ENCODE measurements at places on chromosomes 1 and 21.

GRCh38 chr1:24411963-24412362 is 1.6 kb downstream of the STPG1 start:
- DNase-seq: no peak
- H3K27me3 ChIP-seq: no peaks in the 10 kb centered on the region
- H3K4me3 ChIP-seq: no peak overlapping the region
- H3K4me1 ChIP-seq: no peaks in the 10 kb centered on the region

DNA sequence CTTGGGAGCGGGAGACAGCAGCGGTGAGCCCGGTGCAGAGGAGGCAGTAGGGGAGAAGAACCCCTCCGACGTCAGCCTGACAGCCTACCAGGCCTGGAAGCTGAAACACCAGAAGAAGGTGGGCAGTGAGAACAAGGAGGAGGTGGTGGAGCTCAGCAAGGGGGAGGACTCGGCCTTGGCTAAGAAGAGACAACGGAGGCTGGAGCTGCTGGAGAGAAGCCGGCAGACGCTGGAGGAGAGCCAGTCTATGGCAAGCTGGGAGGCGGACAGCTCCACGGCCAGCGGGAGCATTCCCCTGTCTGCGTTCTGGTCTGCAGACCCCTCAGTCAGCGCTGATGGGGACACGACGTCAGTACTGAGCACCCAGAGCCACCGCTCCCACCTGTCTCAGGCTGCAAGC is 32.9 kb downstream of the STYXL2 start:
- H3K4me3 ChIP-seq: no peak overlapping the region
- no peaks in the 10 kb centered on the region for H3K27me3 ChIP-seq
- H3K4me1 ChIP-seq: no peaks in the 10 kb centered on the region

- H3K4me1 ChIP-seq: no peaks in the 10 kb centered on the region
- no peaks in the 10 kb centered on the region for H3K27me3 ChIP-seq
- H3K36me3 ChIP-seq: no peaks in the 10 kb centered on the region
- H3K27ac ChIP-seq: no peak overlapping the region
- DNase-seq: peak; percentile 78
Observed at GRCh38 chr1:217048104-217048707, 325.0 kb upstream of the ESRRG start.

DNA sequence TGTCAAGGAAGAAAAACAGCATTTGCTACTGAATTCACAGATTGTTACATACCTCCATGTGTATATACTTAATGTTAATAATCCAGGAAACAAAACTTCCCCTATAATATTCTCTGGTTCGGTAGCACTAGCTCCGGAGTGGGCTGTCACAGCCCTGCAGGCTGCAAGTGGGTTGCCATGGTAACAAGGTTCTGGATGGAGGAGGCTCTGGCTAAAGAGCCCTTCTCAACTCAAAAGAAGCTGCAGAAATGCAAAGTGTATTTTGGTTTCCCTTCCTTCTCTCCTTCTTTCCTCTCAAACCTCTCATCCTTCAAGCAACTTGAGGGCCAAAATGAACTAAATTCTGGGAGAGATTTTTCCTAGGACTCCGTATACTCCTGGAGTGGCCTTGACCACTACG is 45.2 kb downstream of the ASTN1 start:
- H3K27me3 ChIP-seq: no peaks in the 10 kb centered on the region
- H3K36me3 ChIP-seq: no peaks in the 10 kb centered on the region
- no peaks in the 10 kb centered on the region for H3K4me1 ChIP-seq
- DNase-seq: no peak

DNA sequence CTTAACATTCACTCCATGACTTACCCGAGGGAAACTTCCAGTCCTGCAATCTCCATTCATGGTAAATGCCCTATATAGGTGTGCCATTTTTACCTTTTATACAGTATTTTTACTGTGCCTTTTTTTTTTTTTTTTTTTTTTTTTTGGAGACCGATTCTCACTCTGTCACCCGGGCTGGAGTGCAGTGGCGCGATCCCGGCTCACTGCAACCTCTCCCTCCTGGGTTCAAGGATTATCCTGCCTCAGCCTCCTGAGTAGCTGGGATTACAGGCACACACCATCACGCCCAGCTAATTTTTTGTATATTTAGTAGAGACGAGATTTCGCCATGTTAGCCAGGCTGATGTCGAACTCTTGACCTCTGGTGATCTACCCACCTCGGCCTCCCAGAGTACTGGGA is 124.4 kb upstream of the PLPPR4 start:
- no peak overlapping the region for H3K27ac ChIP-seq
- DNase-seq: no peak
- H3K4me1 ChIP-seq: no peaks in the 10 kb centered on the region
- H3K4me3 ChIP-seq: no peak overlapping the region

DNA sequence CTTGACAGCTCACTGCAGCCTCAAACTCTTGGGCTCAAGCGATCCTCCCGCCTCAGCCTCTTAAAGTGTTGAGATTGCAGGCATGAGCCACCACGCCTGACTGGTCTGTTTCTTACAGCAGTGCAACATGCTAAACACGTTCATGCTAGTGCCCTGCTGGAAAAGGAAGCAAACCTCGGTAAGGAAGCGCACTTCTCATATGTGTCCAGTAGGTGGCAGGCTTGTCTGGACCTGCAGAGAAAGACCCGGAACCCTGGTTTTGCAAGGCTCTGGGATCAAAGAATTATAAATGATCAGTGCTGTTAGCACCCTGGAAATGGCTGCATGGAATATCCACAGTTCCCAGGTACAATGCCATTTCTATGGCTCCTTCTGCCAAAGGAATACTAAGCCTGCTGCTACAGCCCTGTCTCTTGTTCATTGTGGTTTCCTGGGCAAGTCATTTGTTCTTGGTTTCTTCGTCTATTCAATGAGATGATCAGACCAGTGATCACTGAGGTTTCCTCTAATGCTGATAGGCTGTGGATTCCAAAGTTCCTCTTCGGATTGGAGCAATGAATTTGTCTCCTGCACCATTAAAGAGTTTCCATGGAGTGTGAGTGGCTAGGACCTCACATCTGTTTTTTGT is 15.9 kb downstream of the RNU5D-1 start:
- no peaks in the 10 kb centered on the region for H3K27me3 ChIP-seq
- H3K27ac ChIP-seq: no peak overlapping the region
- DNase-seq: no peak
- no peaks in the 10 kb centered on the region for H3K36me3 ChIP-seq
- H3K4me3 ChIP-seq: no peak overlapping the region

DNA sequence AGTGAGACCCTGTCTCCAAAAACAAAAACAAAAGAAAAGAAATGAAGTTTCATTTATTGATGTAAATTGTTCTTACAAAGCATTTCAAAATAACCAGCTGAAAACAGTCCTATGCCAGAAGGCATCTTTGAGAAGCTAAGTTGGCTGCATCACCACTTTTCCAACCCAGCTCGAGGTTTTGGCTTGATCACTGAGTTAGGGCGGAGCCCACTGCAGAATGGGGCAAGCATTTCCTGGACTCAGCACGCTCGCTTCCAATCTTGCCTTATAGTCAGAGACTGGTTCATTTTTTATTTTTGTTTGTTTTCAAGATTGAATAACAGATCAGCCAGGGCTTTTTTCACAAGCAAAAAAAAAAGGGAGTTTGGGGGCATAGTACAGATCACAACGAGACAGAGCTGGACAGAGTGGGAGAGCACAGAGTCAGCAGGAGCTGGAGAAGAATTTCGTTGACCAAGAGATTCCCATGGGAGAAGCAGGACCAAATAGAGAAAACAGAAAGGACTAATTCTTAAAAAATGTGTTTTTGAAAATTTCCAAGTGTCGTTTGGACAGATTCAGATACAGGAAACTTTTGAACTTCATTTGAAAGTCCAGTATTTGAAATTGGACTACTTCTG is 23.5 kb upstream of the COL6A1 start:
- H3K4me1 ChIP-seq: no peaks in the 10 kb centered on the region
- H3K4me3 ChIP-seq: no peak overlapping the region
- H3K27me3 ChIP-seq: no peaks in the 10 kb centered on the region
- no peak overlapping the region for H3K27ac ChIP-seq
- no peak for DNase-seq

- H3K27me3 ChIP-seq: no peaks in the 10 kb centered on the region
- no peak for DNase-seq
- no peak overlapping the region for H3K4me3 ChIP-seq
- peaks cover 9% of the 10 kb centered on the region for H3K36me3 ChIP-seq
Observed at GRCh38 chr1:33296824-33297223, 24.1 kb downstream of the A3GALT2 start.

- no peak for DNase-seq
- no peaks in the 10 kb centered on the region for H3K27me3 ChIP-seq
- peaks cover 3% of the 10 kb centered on the region for H3K36me3 ChIP-seq
- no peak overlapping the region for H3K4me3 ChIP-seq
- H3K27ac ChIP-seq: no peak overlapping the region
Observed at GRCh38 chr1:57839526-57839925, 415.7 kb upstream of the DAB1 start.

GRCh38 chr21:45959182-45959581 is 22.4 kb upstream of the COL6A1 start:
- no peak overlapping the region for H3K27ac ChIP-seq
- no peaks in the 10 kb centered on the region for H3K36me3 ChIP-seq
- no peaks in the 10 kb centered on the region for H3K27me3 ChIP-seq
- no peak overlapping the region for H3K4me3 ChIP-seq
- H3K4me1 ChIP-seq: no peaks in the 10 kb centered on the region
- DNase-seq: no peak

DNA sequence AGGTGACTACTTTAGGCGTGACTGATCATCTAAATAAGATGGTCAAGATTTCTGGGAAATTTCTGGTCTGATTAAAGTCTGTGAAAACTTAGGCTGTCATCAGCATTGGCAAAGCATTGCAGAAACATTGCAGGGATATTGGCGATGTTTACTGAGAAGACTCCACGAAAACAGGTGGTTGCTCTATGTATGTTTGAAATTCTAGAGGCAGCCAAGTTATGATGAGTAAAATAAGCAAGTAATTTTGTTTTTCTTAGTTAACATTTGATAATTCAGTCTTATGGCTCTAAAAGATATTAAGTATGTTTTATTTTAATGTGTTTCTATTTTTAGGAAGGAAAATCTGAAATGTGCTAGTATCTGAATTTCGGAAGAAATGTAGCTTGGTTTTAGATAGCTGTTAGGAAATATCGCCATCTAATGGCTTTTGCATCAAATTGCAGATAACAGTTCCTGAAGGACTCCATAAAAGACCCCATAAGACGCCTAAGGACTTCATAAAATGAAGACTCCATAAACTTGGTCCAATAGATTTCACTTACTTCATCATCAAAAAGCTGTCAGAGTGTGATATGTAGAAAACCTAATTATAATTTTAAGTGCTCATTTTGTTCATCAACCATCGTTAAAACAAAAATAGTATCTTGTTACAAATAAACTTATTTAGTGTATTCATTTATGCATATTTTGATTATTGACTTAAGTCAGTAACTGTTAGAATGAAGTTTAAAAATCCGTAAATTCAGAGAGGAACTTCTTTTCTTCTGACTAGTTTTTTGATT is 344.6 kb downstream of the RYR2 start:
- no peaks in the 10 kb centered on the region for H3K36me3 ChIP-seq
- DNase-seq: no peak
- H3K4me3 ChIP-seq: no peak overlapping the region
- no peak overlapping the region for H3K27ac ChIP-seq
- no peaks in the 10 kb centered on the region for H3K4me1 ChIP-seq

DNA sequence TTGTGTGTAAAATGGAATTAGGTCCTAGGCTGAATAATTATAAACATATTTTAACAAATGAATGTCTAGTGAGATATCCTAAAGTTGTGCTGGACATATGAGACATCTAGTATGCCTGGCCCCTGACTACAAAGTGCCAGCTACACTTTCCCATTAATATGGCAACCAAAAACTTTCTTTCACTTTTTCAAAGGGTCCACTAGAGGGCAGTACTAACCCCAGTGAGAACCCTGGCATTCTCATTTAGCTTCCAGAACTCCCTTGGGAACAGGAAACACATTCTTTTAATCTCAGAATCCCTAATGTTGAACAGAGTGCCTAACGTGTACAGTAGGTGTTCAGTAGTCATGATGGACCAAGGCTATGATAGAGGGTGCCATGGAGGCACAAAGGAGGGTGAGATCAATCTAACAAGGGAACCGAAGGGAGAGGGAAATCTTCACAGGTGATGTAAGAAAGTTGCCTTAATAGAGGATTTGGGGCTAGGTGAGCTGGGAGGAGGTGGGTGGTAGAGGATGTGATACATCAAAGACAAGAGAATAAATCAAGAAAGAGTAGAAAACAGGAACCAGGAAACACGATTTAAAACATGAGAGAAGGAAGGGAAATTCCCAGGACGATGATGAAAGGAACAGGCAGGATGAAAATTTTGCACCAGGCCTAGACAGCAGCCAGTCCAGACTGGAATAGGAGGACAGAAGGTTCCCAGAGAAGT is 41.6 kb downstream of the NSL1 start:
- no peak for DNase-seq
- no peak overlapping the region for H3K4me3 ChIP-seq
- no peaks in the 10 kb centered on the region for H3K27me3 ChIP-seq
- no peak overlapping the region for H3K27ac ChIP-seq

GRCh38 chr1:206761159-206761768 is 9.3 kb upstream of the IL19 start:
- H3K27me3 ChIP-seq: no peaks in the 10 kb centered on the region
- H3K36me3 ChIP-seq: no peaks in the 10 kb centered on the region
- no peak for DNase-seq
- H3K4me3 ChIP-seq: no peak overlapping the region
- H3K4me1 ChIP-seq: no peaks in the 10 kb centered on the region

DNA sequence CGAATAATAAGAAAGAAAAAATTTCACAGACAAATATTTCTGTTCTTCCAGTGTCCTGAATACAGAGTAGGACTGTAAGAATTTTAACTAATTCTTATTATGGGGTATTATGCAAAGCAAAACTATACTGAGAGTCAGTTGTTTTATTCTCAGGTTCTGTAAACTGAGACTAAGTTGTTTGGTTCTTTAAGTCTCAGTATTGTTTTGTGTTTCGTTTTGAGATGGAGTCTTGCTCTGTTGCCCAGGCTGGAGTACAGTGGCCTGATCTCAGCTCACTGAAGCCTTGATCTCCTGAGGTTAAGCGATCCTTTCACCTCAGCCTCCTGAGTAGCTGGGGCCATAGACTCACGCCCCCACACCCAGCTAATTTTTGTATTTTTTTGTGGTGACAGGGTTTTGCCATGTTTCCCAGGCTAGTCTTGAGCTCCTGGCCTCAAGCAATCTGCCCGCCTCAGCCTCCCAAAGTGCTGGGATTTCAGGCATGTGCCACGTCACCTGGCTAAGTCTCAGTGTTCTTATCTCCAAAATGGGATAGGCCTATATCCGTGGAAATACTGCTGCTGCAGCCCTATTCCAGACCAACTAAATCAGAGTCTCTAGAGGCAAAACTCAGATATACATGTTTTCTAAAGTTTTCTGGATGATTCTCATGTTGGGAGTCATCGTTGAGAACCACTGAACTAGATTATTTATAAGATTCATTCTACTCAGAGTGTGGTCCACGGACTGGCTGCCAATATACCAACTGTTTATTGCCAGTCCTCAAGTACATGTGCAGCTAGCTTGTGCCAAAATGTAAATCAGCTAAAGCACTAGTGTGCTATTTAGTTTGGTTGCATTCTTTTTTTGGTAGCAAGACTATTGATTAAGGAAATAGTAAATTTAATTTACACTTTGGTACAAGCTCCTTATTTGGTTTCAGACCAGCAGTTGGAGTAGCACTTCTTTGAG is 116.6 kb downstream of the HS2ST1 start:
- no peaks in the 10 kb centered on the region for H3K4me1 ChIP-seq
- H3K36me3 ChIP-seq: no peaks in the 10 kb centered on the region
- no peaks in the 10 kb centered on the region for H3K27me3 ChIP-seq
- H3K4me3 ChIP-seq: no peak overlapping the region
- no peak overlapping the region for H3K27ac ChIP-seq
